ENCODE measurements at places on chromosomes 6 and 20. TPM values are rescaled to one million over a fixed set of nuclear protein-coding genes. Genes with fewer than 3 reads are reported as not detected.

ZNF341 gene
- 6.0 TPM for polyA plus RNA-seq

FRMD1 gene
- polyA plus RNA-seq, result 0.49 TPM

- no peak for DNase-seq
Observed at GRCh38 chr20:51341581-51341980, 200.9 kb downstream of the NFATC2 start.

PRL gene
- not detected for polyA plus RNA-seq

- DNase-seq, result no peak
Observed at GRCh38 chr6:55663914-55664313, 84.9 kb upstream of the HMGCLL1 start.
